ENCODE measurements at places on chromosomes 2 and 18.

- DNase-seq, result no peak
Measured at GRCh38 chr2:637804-638203, 39.4 kb downstream of the TMEM18 start.

DNA sequence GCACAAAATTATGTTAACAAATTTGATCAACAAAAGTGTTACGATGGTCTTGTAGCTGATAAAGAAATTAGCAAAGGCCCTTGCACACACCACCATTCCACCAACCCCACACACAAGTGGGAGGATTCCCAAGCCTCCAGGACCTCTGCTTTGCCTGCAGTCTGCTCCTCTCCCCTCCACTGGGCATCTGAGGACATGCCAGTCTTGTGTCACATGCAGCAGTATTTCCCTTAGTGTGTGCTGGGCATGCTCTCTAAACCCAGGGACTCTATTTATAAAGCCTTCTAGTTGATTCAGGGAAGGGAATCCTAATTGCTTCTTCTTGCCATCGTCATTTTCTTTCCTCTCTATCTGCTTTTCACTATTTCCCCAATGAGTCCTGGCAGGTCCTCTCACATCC, 53.3 kb downstream of the KCTD18 start:
- DNase-seq, result no peak

- no peak for DNase-seq
Measured at GRCh38 chr18:29512761-29513160, 1335.8 kb upstream of the CDH2 start.

GRCh38 chr2:121910139-121910538, 154.7 kb downstream of the TSN start:
- DNase-seq, result no peak

DNA sequence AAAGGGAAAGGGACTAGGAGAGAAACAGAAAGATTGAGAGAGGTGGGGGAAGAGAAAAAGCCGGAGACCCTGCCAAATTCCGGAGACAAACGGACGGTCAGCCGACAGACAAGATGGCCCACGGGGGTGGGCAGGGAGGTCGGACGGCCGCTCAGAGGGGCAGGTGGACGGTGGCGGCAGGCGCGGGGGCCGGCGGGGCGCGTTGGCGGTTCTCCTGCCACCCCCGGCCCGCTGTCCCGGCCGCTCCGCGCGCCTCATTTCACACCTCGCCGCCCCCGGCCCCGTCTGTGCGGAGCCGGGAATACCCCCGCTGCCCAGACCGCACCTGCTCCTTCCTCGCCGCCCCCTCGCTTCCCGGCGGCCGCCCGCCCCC, 935 bp downstream of the SLC30A3 start:
- DNase-seq, result no peak

All from CD4-positive, alpha-beta T cell treated with Interleukin-12 subunit alpha and Interleukin-12 subunit beta, for 1 hour (primary cell).